ENCODE measurements at places on chromosomes 3 and 15. TPM values are rescaled to one million over a fixed set of nuclear protein-coding genes. Genes with fewer than 3 reads are reported as not detected.

DNA sequence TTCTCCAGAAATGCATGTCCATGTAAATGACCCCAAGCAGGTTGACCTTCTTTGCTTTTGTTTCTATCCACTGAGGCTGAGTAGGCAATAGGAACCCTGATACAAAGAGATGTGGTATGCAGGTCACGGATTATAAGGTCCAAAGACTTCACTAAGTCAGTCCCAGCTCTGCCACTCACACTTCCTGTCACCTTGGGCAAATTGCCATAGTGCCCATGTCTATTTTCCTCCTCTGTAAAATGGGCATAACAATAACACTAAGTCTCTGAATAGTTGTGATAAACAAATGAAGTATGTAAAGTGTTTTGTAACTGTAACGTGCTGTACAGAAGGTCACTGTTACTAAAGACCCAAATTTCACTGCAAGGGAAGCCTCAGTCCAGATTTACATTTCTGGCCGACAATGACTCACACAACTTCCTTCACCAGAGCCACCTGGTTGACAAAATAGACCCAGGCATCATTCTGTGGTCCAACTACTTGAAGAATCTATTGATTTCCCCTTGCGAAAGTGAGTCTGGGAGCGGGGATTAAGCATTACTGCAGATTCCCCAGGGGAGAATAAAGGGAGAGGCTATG, 175.4 kb upstream of the LPP start:
- DNase-seq: no peak

DNA sequence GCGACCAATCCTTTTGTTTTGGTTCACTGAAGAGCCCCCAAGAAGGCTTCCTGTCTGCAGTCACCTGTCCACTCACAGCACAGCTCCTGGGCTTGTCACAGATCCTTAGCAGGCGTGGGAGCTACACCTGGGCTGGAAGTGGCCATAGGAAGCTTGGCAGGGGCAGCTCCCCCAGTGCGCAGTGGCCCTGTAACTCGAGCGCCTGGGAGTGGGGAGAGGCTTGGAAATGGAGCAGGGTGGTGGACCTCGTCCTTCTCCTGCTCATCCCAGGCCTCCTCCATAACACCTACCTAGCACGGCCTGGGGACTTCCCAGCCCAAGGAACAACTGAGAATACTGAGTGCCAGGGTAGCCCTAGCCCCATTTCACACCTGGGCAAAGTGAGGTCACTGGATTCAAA, 19.3 kb upstream of the TGM5 start:
- DNase-seq: no peak

GRCh38 chr15:39244776-39245175, 336.1 kb upstream of the THBS1 start:
- no peak for DNase-seq

DNA sequence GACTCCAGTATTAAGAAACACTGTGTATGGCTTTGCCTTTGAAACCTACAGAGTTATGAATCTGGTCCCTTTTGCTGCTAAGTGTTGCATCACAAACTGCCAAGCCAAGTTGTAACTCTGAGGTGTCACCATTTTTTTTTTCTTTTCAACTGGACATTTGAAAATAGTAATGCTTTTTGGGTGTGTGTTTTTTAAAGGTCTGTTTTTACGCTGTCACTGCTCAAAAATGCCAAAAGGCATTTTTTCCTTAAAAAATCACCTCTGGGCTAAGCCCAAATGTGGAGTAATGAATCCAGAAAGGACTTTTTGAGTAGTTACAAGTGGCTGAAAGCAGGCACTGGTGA, 9.5 kb downstream of the SMAD3 start:
- DNase-seq: no peak

DNA sequence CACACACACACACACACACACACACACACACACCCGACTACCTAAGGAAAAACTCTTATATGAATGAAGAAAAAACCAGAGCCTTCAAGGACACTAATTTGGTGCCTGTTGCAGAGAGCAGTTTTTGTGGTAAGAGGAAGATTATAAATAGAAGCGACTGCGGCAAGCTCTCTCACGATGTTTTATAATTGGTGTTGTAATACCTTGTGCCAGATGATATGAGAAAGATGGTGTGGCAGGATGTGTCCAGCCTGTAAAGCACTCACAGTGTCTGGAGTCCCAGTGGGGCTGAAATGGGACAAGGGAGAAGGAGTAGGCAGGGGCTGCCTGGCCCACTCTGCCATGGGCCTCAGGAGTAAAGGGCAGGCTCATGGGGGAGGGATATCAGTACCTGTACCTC, 839.9 kb downstream of the AGBL1 start:
- DNase-seq: no peak

DNA sequence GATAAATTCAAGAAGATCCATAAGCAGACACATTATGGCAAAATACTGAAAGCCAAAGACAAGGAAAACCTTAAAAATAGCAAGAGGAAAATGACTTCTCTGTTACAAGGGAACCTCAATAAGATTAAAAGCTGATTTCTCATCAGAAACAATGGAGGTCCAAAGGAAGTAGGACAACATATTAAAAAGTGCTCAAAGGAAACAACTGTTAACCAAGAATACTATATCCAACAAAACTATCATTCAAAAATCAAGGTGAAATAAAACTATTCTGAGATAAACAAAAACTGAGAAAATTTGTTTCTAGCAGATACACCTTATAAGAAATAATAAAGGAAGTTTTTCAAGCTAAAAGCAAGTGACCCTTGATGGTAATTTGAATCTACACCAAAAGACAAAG, 314.7 kb upstream of the ROPN1 start:
- no peak for DNase-seq

- no peak for DNase-seq
Measured at GRCh38 chr15:80309769-80310384, 57.9 kb upstream of the CTXND1 start.

Gene CHRNA5
- 1.8 TPM for total RNA-seq

Gene CHRFAM7A
- 4.7 TPM for total RNA-seq

Gene TRAIP
- total RNA-seq: 4.2 TPM

Gene HYAL1
- total RNA-seq: 19.4 TPM

Gene BDH1
- 9.7 TPM for total RNA-seq

Gene DCBLD2
- total RNA-seq: 41.8 TPM

Gene GHSR
- total RNA-seq: not detected

Gene PRR20G
- total RNA-seq: not detected
